ENCODE measurements at places on chromosomes 16 and 17.
A peak's percentile ranks its signal among the peaks of the same experiment; 100 is the strongest.

DNA sequence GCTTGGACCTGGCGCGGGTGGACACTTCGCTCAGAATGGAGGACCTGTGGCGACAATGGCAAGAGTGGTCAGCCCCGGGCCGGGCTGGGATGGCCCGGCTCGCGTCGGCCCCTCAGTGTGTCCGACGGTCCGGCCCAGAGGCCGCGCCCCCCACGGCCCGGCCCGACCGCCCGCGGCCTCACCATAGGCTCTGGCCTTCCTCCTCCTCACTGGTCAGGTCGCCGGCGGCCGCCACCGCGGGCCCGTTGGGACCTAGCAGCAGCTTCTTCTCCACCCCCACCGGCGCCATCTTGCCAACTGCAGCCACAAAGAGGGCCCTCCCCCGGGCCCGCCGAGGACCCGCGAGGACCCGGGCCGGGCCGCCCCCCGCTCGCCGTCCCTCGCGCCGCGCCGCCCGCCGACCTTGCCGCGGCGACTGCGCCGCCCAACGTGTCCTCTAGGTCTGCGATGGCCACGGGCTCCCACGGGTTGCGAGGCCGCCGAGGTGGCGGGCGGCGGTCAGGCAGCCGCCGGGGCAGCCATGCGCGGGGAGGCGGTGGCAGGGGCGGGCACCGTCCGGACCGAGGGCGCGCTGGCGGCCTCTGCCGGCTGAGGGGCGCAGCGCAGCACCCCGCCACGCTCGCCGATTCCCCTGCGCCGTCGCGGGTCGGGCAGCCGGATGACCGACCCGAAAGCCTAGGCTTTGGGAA is at the start of gene DYNC1LI2:
Gene DYNC1LI2 (minus strand): TSS at position 307 of the 689 bp plus-strand sequence. CDS start 18 bp downstream, at position 289.
- peak; percentile 57 for DNase-seq

DNA sequence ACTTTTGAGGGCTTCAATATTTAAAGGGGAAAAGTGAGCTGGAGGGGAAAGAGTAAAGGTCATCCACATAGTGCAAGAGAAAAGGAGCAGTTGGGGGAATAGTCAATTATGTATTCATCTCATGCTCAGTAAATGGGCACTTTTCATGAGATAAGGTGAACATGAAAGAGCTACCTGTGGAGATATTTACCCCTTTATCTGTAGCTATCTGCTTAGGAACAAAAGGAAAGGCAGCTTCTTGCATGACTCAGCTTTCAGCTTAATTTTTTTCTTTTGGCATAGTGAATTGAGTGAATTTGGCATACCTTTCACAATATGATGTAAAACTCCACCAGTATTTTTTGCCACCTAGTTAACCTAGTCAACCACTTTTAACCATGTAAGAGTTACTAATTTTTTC is 26.4 kb downstream of the CPD start:
- DNase-seq = no peak

- DNase-seq = no peak
Observed at GRCh38 chr17:77435272-77436057, 294.7 kb downstream of the SEC14L1 start.

DNA sequence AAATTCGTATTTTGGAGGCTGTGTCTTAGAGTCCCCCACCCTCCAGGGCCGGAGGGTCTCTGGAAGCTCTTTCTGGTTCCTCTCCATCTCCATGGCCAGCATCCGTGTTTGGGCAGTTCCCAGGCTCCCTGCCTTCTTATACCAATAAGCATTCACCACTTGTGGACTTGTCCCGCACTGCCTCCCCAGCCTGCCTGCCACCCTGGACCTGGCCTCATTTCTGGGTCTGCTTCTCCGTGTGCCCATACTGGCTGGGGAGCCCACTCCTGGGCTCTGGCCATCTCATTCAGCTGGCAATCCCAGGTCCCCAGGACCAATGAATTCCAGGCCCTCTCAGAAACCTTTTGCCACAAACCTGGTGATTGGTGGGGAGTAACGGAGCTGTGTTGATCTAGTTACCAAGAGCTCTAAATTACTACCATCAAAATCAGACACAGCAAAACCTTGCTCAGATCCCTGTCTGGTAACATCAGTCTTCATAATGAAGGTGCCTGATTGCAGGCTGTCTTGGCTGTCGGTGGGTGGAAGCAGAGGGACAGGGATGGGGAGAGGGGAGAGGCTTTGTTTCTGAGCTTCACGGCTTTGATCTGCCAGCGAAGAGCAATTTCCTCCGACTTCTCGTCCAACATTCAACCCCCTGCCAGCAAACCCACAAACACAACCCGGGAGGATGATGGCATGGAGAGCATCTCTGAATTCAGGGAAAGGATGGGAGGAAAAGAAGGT is 27.7 kb upstream of the CRHR1 start:
- DNase-seq = no peak

- no peak for DNase-seq
Observed at GRCh38 chr17:58902322-58902721, 146.7 kb downstream of the PPM1E start.

GRCh38 chr16:48194828-48195556 is 39.2 kb upstream of the ABCC12 start:
- no peak for DNase-seq

DNA sequence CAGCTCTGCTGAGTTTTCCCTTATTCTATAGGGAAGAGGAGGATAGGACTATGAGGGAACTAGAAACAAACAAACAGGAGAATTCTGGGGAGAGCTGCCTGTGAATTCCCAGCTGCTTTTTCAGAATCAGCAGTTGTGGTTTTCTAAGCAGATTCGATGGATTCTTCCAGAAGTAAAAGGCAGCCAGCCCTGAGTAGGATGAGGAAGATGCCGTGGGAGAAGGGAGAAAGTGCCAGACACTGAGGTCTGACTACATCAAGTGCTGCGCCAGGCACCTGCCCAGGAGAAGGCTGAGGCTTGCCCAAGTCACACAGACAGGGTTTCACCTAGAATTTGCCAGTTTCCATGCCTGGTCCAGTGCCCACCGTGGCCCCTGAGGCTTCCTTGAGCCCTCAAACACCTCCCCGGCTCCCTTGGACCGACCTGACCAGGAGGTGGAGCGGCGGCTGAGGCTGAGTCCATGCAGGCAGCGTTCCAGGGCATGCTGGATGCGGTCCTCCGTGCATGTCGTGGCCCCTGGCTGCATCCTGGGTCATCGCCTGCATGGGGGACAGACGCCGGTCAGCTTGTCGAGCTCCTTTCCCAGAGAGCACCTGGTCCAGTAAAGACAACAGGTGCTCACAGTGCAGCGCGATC is 43.6 kb upstream of the PIK3R6 start:
- DNase-seq = no peak

- no peak for DNase-seq
Observed at GRCh38 chr16:84406006-84406963, 37.9 kb downstream of the ATP2C2 start.

DNA sequence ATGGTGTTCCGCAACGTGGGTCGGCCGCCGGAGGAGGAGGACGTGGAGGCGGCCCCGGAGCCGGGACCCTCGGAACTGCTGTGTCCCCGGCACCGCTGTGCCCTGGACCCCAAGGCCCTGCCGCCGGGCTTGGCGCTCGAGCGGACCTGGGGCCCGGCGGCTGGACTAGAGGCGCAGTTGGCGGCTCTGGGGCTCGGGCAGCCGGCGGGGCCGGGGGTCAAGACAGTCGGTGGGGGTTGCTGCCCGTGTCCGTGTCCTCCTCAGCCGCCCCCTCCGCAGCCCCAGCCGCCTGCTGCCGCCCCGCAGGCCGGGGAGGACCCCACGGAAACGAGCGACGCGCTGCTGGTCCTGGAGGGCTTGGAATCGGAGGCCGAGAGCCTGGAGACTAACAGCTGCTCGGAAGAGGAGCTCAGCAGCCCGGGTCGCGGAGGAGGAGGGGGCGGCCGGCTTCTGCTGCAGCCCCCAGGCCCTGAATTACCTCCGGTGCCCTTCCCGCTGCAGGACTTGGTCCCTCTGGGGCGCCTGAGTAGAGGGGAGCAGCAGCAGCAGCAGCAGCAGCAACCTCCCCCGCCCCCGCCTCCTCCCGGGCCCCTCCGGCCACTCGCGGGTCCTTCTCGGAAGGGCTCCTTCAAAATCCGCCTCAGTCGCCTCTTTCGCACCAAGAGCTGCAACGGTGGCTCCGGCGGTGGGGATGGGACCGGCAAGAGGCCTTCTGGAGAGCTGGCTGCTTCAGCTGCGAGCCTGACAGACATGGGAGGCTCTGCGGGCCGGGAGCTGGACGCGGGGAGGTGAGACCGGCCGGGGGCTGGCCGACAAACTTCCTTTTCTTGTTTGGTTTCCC is 821 bp downstream of the SOCS7 start:
- DNase-seq = no peak

DNA sequence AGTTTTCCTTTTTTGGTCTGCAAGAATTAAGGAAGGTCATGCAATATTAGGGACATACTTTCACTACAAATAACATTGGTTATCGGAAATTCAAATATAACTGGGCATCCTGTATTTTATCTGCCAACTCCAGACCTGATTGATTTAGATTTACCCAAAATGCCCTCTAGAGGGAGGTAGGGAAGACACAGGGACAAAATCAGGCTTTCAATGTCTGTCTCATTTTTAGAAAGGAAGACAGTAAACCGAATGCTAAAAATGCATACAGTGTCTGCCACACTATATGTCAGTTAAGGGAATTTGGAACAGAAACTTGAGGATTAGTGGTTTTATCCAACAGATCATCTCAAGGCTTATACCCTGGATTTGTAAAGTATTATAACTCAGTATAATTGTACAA is 161.7 kb upstream of the SOX9 start:
- no peak for DNase-seq

GRCh38 chr16:9092978-9093344 is 1.5 kb downstream of the HAPSTR1 start:
- no peak for DNase-seq

DNA sequence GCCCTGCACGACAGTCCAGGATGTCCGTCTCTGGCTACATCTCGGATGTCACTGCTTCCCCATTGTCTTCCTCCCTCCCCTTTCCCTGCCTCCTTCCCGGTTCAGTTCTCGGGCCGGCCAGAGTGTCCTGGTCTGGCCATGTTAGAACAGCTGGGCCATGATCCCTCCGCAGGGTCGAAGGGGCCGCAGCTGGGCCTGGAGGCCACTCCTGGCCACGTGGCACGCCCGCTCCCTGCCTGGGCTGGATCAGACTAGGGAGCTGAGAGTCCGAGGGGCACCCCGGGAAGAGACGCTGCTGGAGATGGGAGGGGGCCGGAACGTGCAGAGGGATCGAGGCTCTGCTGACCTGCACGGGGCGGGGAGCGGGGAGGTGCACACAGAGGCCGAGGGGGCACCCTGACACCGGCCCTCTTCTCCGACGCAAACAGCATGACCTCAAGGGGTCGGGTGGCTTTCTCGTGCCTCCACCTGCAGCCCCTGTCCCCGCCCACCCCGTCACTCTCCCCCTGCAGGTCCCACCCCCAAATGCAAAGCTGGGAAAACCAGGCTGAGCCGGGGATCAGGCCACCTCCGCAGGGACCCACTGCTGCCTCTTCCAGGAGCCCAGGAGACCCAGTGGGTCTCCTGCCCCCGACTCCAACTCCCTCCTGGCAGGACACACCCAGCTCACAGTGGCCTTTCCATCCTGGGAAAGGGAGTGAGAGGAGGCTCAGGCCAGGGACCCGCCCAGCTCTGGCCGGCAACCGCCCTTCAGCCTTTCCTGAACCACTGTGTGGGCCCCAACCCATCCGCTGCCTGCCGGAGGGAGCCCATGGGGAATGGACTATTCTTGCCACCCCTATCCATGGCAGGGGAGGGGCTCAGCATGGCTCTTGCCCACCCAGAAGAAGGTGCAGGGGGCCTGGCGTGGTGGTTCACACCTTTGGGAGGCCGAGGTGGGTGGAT is 38.5 kb downstream of the CTU2 start:
- DNase-seq = no peak

- no peak for DNase-seq
Observed at GRCh38 chr16:2243031-2243528, 6.8 kb downstream of the DNASE1L2 start.

GRCh38 chr16:86217891-86218270 is 292.4 kb upstream of the FOXF1 start:
- no peak for DNase-seq

GRCh38 chr16:2527071-2527783 is 4.0 kb downstream of the CEMP1 start:
- DNase-seq = no peak

GRCh38 chr17:33460781-33461450 is 167.8 kb upstream of the ASIC2 start:
- no peak for DNase-seq

All from activated naive CD8-positive, alpha-beta T cell treated with anti-CD3 and anti-CD28 coated beads, Interleukin-2, amount 50 U/mL, for 16 hours (primary cell).